ENCODE measurements at places on chromosomes 7 and 10.

- DNase-seq: no peak
Measured at GRCh38 chr7:112072541-112073245, 133.5 kb downstream of the DOCK4 start.

GRCh38 chr7:97859606-97860204 lies 12.5 kb downstream of the ASNS start:
- DNase-seq: no peak

DNA sequence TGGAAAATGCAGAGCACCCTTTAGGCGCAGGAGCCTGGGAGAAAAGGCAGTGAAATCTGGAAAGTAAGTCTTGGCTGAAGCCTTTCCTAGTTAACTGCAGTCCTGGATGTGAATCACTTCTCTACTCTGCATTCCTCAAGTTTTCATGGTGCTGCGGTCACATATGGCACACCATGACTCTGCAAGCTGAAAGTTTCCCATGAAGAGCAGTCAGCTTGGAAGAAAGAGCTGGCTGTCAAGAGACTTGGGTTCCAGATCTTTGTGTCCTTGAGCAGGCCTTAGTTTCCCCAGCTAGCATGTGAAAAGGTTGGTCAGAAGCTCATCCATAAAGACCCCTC lies 548.3 kb downstream of the SORCS3 start:
- no peak for DNase-seq

GRCh38 chr7:82247814-82248433 lies 195.7 kb downstream of the CACNA2D1 start:
- no peak for DNase-seq

DNA sequence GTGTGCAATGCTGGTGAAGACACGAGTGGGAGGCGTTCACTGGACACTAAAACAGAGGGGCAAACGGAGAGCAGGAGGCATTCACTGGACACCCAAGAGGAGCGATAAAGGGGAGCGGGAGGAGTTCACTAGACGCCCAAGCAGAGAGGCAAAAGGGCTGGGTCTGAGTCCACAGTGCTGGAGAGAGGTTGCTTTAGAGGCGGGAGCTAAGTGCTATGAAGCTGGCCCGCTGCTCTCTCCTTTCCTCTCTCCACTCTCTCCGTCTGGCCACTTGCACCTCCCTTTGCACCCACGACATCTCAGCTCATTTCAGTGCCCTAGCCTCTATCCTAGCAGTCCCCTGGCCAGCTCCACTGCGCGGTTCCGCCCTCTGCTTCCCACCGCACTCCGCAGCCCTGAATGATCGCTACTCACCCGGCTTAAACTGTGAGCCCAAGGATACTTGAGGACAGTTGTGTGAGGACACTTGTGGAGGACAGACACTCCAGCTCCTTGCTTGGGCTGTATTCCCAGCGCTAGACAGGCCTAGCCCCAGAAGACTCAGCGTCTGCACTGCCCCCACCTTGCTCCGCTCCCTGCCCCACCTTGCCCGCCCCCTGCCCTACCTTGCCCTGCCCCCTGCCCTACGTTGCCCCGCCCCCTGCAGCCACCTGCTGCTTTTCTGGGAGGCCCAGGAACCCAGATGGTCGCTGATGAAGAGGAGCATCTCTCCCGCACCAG lies 78.8 kb upstream of the CPXM2 start:
- no peak for DNase-seq

Measured in stimulated activated CD4-positive, alpha-beta T cell treated with anti-CD3 and anti-CD28 coated beads, Interleukin-4, amount 100 ng/mL, for 48 hours (primary cell).